ENCODE measurements at places on chromosomes 5 and 9.

GRCh38 chr5:32542216-32543059, 42.9 kb upstream of the SUB1 start:
- no peak for DNase-seq

GRCh38 chr9:133635533-133636531, at the start of gene DBH:
TSS of gene DBH (plus strand) at chr9:133636363. CDS start at chr9:133636372, 9 bp downstream.
- no peak for DNase-seq

- DNase-seq = no peak
Observed at GRCh38 chr5:117299936-117300328, 725.3 kb upstream of the SEMA6A start.

- DNase-seq = no peak
Observed at GRCh38 chr5:93151121-93151520, 429.9 kb downstream of the NR2F1-AS1 start.

GRCh38 chr9:86687788-86688187, 259.5 kb downstream of the GAS1 start:
- no peak for DNase-seq

DNA sequence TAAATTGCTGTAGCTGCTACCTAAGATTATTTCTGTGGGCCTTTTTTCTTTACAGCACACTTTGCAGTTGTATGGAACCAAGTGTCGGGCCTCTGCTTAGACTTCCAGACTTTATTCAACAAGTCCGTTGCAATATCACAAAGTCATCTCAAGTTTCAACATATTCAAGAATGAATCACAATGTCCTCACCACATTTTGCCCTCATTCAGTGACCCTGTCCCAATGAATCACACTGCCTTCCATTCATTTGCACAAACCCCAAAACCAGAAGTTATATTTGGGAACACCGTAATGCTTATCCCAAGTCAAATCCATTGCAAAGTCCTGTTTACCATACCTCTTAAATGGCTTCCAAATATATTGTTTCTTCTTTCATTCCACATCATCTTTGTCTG, 439.6 kb downstream of the CSNK1G3 start:
- no peak for DNase-seq

DNA sequence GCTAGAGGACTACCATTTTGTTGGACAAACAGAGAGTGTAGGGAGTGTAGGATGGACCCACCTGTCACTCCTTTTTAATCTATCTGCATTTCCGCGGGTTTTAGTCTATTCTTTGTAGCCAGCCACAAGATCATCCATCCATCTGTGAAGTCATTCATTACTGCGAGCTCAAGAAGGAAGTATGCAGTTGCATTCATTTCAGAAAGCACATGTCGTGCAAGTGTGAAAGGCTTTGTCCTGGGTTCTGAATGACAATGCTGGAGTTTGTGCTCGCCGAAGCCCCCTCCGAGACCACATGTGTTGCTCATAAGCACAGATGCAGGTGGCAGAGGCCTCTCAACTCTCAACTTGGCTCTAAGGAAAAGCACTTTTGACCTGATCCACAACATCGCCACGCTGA, 70.3 kb upstream of the BASP1 start:
- DNase-seq = no peak

Data from NCI-H2081 (cell line).